Myometrial cell (primary cell): ENCODE measurements at places on chromosomes 2 and 18. TPM values are rescaled to one million over a fixed set of nuclear protein-coding genes. Genes with fewer than 3 reads are reported as not detected.

REG3A gene
- total RNA-seq, result not detected in 2 replicates

DPP4 gene
- 23.9 and 26.9 TPM in 2 replicates for total RNA-seq

SPATA3 gene
- not detected in 2 replicates for total RNA-seq

XDH gene
- 0.29 and 0.71 TPM in 2 replicates for total RNA-seq

CRYGC gene
- not detected in 2 replicates for total RNA-seq

DSG4 gene
- total RNA-seq, result not detected in 2 replicates

KCNIP3 gene
- 4.6 and 11.0 TPM in 2 replicates for total RNA-seq

SPATS2L gene
- total RNA-seq, result 114 and 149 TPM in 2 replicates

PDCD1 gene
- not detected in 2 replicates for total RNA-seq

GKN1 gene
- not detected in 2 replicates for total RNA-seq

HMSD gene
- total RNA-seq, result 0.86 and 0.89 TPM in 2 replicates

CFC1 gene
- not detected in 2 replicates for total RNA-seq

ELOA2 gene
- not detected in 2 replicates for total RNA-seq

FBXO15 gene
- total RNA-seq, result 0.53 and 0.58 TPM in 2 replicates

RND3 gene
- total RNA-seq, result 136 and 161 TPM in 2 replicates

TMEM247 gene
- not detected in 2 replicates for total RNA-seq

BMP10 gene
- total RNA-seq, result not detected in 2 replicates

C2orf66 gene
- total RNA-seq, result not detected in 2 replicates

C2orf81 gene
- 2.8 and 7.5 TPM in 2 replicates for total RNA-seq

NEURL3 gene
- not detected in 2 replicates for total RNA-seq

C18orf32 gene
- total RNA-seq, result 23.9 and 24.5 TPM in 2 replicates

SLC14A1 gene
- total RNA-seq, result 0.29 and 0.89 TPM in 2 replicates

ADRA2B gene
- not detected in 2 replicates for total RNA-seq

SALL3 gene
- not detected in 2 replicates for total RNA-seq

UGT1A3 gene
- not detected in 2 replicates for total RNA-seq

TBC1D8 gene
- 7.5 and 11.3 TPM in 2 replicates for total RNA-seq

PPP4R3B gene
- total RNA-seq, result 34.9 and 40.9 TPM in 2 replicates

LYPD1 gene
- not detected in 2 replicates for total RNA-seq

KIAA2012 gene
- not detected in 2 replicates for total RNA-seq

SERPINB10 gene
- 0.35 TPM in 1 of 2 replicates, not detected in the other for total RNA-seq

ANO7 gene
- 0.29 TPM in 1 of 2 replicates, not detected in the other for total RNA-seq

ACMSD gene
- not detected in 2 replicates for total RNA-seq

IL1RL1 gene
- total RNA-seq, result 0.29 and 2.5 TPM in 2 replicates

IL36B gene
- not detected in 2 replicates for total RNA-seq

CRACDL gene
- total RNA-seq, result not detected in 2 replicates

GRB14 gene
- total RNA-seq, result not detected in 2 replicates

AP1S3 gene
- 2.3 and 5.0 TPM in 2 replicates for total RNA-seq

DARS1 gene
- 68.9 and 93.6 TPM in 2 replicates for total RNA-seq

ZNF397 gene
- 7.2 and 8.9 TPM in 2 replicates for total RNA-seq

FKBP1B gene
- 8.4 and 11.5 TPM in 2 replicates for total RNA-seq

ADI1 gene
- 63.4 and 81.9 TPM in 2 replicates for total RNA-seq

UNC50 gene
- 51.9 and 59.7 TPM in 2 replicates for total RNA-seq

WNT10A gene
- not detected in 2 replicates for total RNA-seq

C2orf74 gene
- total RNA-seq, result 15.4 and 16.4 TPM in 2 replicates

L3MBTL4 gene
- total RNA-seq, result not detected in 2 replicates

GALNT3 gene
- 0.18 and 1.2 TPM in 2 replicates for total RNA-seq

AQP4 gene
- total RNA-seq, result not detected in 2 replicates
